ENCODE measurements at places on chromosomes 12 and 14. TPM values are rescaled to one million over a fixed set of nuclear protein-coding genes. Genes with fewer than 3 reads are reported as not detected.

RERGL gene
- 0.25 TPM for total RNA-seq

DNA sequence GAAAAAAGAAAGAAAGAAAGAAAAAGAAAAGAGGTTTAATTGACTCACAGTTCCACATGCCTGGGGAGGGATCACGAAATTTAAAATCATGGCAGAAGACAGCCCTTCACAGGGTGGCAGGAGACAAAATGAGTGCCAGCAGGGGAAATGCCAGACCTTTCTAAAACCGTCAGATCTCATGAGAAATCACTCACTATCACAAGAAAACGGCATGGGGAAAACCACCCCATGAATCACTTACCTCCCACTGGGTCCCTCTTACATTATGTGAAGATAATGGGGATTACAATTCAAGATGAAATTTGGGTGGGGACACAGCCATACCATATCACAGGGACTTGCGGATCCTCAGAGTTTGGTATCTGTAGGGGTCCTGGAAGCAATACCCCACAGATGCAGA lies 16.3 kb upstream of the EGLN3 start:
- no peak for DNase-seq

CTSG gene
- 0.55 TPM for total RNA-seq

PTGDR gene
- 0.15 TPM for total RNA-seq

- DNase-seq: peak; percentile 86
Observed at GRCh38 chr14:67738740-67739504, 37.2 kb downstream of the RDH12 start.

KRT75 gene
- not detected for total RNA-seq

DNA sequence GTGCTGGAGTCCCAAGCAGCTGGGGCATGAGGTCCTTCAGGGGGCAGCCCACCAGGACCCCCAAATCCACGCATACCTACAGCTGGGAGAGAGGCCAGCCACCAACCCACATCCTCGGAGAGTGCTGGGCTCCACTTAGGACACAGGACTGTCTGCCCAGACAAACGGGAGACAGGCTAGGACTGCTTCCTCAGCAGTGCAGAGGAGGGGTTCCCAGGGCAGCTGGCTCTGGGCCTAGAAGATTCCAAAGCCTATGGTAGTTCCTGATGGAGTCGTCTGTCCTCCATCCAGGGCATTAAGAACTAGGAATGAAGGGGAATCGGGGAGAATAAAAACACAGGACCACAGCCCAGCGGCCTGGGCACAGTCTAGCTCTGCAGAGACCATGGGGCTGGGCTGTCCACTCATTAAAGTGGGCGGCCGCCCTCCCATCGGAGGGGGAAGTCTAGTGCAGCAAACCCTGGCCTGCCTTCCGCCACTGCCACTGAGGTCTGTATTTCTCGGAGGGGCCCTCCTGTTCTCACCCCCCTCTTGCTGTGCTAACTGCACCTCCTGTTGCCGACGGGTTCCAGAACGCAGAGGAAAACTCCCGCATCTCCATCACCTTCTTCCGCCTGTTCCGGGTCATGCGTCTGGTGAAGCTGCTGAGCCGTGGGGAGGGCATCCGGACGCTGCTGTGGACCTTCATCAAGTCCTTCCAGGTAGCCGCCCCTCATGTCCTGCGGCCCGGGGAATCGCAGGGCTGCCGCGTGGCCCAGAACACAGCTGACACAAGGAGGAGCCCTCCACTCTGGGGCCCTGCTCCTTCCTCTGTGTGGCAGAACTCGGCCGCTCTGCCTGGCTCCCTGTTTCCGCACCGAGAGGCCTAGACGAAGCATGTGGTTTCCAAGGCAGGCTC lies 143.5 kb upstream of the FKBP4 start:
- no peak for DNase-seq

DNA sequence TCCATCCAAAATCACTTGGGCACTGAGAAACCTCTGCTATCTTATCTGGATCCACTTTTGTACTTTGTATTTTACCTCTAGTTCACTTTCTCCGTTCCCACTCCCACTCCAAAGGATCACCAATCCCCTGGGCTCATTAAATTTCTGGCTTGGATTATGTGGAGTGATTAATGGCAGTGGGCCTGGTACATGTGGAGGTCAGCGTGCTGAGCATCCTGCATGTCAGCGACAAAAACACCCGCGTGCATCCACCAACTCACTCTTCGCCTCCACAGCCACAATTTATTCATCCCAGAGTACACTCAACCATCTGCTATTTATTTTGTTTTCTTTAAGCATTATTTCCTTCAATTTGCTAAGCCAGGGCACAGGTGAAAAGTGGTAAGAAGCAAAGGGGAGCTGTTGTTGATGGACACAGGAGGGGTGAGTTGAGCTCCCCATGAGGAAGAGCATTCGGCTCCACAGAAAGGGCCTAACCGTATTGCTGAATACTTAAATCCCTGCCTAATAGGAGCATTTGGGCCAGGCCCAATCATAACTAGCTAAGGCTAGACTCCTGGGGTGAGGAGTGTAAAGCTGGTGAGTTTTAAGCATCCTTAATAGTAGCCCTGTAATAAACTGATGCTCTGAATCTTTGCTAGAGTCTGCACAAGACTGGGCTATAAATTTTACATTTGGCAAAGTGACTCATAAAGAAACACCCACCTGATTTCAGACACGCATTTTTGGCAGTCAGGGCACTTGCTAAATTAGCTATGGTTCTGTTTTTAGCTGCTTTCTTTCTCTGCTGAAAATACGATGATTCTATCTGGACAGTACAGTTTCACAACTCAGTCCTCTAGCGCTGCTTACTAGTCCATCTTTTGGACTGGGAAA lies 137.8 kb downstream of the SLC25A21 start:
- DNase-seq: no peak

MIP gene
- 0.60 TPM for total RNA-seq

- DNase-seq: peak; percentile 75
Observed at GRCh38 chr12:56628671-56629458, 1.3 kb downstream of the BAZ2A start.
